ENCODE measurements at places on chromosomes 5 and 9.

DNA sequence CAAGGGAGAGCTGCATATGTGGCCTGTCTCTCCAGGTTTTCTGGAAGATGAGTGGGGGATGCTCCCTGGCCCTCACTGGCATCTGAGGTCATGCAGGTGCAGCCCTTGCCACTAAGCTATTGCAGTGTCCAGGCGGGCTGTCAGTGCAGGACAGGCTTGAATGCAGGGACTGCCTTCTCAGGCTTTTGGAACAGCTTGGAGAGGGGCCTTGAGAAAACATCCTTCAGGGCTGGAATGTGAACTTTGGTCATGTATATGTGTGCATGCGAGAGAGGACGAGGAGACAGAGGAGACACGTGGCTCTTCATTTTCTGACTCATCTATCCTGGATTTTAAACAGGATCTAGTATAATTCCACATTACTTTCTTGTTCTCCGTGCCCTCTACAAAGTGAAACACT is 90.3 kb downstream of the MACROH2A1 start:
- peak; percentile 93 for DNase-seq

DNA sequence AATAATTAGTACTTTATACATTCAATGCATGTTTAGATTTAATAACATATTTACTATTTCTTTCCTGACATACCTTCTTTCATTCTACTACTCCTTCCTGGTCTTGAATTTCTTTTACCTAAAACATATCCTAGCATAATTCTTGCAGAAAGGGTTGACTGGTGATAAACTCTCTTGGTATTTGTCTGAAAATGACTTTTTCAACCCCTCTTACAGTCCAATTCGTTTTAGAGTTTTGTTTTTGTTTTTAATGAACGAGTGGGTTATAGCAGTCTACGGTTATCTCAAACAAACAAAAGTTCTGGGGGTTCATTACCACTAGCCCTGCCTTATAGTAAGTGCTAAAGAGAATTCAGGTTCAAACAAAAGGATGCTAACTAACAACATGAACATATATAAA is 69.6 kb upstream of the ALDH1B1 start:
- no peak for DNase-seq

DNA sequence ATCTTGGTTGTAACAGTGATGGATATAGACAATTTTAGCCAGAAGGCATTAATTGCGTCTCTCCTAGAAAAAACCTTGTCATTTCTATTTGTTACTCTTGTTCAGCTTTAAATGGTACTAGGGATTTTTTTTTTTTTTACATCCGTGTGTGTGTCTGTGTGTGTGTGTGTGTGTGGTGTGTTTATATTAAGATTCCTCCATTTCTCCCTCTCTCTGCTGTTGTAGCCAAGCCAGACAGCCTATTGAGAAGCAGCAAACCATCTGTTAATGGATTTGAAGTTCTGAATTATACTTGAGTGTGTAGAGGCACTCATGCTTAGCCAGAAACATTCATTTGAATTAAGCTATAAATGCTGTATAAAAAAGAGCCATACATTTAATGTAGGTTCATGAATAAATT is 72.3 kb downstream of the SLF1 start:
- DNase-seq, result no peak

GRCh38 chr9:133591116-133591910 is 17.9 kb downstream of the FAM163B start:
- DNase-seq, result no peak

DNA sequence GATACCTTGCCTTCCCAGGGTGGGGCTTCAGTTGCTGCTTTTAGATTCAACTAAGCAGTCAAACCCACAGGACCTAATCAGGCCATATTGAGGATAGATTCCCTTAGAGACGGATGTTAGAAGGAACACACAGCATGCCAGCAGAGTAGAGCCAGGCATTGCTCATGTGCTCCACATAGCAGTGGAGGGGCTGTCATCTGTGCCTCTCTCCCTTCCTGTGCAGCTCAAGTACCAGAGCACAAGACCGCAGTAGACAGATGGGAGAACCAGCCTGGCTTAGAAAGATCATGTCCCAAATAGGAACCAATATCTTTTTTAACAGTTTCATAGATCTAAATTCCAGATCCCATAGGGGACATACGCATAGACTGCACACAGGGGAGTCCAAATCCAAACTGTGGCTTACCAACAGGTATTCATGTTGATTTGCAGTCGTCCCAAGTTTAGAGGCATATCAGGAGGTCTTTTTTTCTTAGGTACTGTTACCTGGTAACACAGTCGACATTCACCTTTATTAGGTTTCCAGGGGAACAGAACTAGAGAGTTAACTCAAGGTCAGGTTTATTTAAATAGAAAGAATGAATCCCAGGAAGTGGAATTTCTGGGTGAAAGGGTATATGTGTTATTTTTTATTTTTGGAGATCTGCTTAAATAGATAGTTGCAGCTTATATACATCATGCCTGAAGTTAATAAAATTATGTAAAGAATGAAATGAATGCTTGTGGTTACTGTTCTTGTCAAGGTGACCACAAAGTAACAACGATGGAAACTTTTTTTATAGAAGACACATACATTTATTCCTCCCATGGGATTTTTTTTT is 43.5 kb upstream of the PCAT7 start:
- DNase-seq, result peak; percentile 7

DNA sequence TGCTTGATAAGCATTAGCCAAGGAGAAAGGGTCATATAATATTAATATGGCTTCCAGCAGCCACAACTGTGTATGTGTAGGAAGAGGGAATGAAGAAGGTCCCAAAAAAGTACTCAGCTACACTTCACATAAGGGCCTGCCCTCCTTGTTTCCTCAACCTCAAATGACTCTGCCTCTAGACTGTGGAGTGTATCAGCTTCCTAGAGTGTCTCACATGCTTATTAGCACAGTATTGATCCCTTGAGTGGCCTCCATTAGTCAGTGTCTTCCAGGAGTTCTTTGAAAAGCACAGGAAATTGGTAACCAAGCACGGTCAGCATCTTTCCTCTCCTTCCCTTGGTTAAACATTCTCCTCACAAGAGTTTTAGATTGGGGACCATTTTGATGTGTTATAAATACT is 190.4 kb upstream of the ATP10B start:
- no peak for DNase-seq

Data from EL (cell line).